ENCODE measurements at places on chromosomes 7 and 10.

GRCh38 chr10:48568546-48568945 is 36.3 kb downstream of the ARHGAP22 start:
- no peak for DNase-seq

- DNase-seq: no peak
Measured at GRCh38 chr7:30896783-30897637, 14.6 kb upstream of the AQP1 start.

DNA sequence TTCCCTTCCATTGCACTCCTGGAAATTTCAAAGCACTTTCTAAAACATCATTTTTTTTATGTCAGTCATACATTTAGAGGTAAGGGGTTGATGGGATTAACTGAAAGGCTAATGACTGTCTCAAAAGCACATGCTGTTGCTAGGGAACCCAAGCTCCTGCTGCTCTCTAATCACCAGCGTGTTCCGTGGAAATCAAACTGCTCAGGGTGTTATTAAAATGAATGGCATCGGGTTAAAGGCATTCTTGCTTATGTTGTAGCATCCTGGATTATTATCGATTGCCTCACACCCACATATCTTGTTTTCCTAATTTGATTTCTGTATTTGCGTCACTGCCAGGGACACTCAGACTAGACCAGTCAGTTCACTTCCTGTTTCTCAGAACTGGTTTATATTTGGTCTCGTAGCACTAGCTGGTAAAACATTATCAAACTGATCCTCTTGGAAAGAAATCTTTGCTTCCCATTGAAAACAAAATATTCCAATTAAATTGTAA is 216.5 kb upstream of the MKLN1 start:
- peak; percentile 32 for DNase-seq

DNA sequence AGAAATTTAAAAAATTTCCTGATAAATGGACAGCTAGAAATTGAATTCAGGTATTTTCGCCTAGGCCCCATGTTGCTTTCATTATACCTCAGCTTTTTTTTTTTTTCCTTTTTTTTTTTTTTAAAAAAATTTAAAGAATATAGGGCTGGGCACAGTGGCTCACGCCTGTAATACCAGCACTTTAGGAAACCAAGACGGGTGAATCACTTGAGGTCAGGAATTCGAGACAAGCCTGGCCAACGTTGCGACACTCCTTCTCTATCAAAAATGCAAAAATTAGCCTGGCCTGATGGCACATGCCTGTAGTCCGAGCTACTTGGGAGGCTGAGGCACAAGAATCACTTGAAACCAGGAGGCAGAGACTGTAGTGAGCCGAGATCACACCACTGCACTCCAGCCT is 334.0 kb downstream of the SORCS1 start:
- DNase-seq: no peak

- DNase-seq: no peak
Measured at GRCh38 chr10:132987671-132988571, 45.6 kb upstream of the CFAP46 start.

Data from NCI-H1436 (cell line).